ENCODE measurements at places on chromosomes 7 and 10.

DNA sequence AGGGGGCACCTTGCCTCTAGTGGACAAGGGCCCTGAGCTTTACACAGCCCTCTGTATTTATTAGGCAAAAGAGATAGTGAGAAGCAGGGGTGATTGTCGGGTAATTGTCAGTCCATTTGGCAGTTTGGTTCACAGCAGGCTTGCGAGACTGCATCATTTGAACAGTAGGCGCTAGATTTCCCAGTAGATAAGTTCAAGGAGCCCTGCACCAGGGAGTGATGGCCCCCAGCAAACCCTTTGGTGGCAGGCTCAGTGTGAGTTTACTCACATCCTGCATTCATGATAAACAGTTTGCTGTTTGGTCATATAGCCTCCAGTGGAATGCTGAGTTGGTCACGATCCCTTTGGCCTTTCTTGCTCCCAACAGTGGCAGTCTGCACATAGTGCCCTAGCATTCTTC, 59.4 kb downstream of the MARCHF5 start:
- no peak for DNase-seq

DNA sequence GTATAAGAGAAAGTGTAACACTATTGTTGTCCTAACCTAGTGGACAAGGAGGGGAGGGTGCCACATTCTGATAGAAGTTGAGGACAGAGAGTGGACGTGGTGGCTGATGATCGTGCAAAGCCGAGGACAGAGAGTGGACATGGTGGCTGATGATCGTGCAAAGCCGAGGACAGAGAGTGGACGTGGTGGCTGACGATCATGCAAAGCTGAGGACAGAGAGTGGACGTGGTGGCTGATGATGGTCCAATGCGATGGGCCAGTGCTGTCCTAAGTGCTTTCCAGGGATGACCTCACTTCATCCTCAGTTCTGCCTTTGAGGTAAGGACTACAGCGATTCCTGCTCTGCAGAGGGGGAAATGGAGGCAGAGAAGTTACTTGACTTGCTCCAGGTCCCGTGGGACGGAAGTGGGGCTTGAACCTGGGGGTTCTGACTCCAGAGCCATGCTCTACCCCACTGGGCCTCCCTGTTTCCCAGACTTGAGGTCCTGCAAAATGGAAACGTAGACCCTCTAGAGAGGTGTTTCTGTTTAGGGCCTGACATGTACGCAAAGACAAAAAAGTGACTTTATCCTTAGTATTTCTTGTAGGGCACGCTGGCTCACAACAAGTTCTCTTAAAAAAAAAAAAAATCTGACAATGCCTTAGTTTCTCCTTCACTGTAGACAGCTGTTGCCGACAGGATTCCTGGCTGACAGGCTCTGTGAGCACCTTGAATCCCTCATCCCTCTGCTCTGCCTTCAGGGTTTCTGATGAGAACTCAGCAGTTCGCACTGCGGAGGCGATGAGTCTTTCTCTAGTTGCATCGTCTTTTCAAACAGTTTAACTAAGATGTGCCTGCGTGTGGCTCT, 20.3 kb upstream of the NCAPG2 start:
- DNase-seq: no peak

GRCh38 chr10:100327007-100327717, 2.9 kb downstream of the PKD2L1 start:
- DNase-seq: no peak

DNA sequence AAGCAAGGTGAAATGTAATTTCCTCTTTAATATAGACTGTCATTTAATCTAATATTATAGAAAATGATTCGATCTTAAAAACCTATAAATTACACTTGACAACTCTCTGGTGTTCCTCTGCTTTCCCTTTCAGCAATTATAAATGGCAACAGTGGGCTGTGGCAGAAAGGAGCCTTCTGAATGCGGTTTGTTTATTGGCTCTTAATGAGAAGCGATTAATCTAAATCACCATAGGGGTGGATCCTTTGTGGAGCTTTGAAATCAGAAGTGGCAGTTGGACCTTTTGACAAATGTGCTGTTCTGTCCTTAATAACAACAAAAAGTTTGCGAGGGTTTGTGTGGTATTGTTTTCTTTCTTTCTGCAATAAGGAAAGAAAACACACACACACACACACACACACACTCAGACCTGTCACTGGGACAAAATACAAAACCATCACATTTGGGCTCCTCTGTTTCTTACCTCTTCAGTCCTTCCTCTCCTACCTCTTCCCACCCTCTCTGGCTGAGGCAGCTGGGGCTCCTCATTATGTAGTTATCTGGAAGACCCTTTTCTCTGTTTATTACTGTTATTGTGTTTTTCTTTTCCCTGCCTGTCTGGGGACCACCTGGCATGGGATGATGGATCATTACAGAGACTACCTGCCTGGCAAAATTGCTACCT, 316.2 kb downstream of the SORCS3 start:
- DNase-seq: no peak

DNA sequence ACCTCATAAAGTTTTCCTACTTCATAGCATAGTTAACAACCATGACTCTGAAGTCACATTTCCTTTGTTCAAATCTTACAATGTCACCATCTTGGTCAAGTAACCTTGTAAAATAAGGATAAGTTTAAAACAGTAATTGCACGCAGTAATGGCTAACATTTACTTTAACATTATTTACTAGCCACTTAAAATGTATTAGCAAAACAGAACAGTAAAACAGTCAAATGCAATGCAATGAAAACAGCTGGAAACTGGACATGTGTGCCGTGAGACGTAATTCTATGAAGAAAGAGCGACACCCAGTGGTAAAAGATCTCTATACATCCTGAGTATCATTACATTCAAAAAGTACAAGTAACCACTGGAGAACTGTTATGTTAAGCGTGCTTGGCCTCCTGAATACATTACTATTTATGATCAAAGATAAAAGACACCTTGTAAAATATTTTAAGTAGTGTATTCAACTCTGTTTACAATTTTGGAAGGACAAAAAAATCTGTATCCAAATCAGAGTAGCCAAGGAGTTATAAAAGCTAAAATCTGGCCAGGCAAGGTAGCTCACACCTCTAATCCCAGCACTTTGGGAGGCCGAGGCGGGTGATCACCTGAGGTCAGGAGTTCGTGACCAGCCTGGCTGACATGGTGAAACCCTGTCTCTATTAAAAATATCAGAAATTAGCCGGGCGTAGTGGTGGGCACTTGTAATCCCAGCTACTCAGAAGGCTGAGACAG, 27.2 kb downstream of the ATE1 start:
- DNase-seq: peak; percentile 58

GRCh38 chr10:75048669-75049098, 62.8 kb upstream of the SAMD8 start:
- no peak for DNase-seq

DNA sequence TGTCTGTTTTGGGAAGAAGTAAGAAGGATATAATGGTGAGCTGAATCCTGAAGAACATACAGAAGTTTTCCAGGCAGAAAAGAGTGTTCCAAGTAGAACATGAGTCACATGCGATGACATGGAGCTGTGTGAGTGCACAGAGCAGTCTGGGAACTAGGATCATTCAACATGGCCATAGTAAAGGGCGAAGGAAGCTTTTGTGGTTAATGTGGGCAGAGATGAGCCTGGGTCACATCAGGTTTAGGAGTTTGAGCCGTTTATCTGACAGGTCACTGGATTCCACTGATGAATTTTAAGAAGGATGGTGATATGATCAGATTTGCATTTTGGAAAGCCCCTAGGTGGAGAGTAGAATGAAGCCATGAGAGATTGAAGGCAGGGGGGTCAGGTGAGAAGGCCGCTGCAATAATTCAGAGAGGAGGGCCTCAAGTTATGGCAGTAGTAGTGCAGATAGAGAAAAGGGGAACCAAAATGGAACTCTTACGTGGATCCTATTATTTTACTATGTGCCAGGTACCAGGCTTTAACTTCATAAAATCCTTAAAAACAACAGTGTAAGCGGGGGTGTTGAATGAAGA, 171.3 kb downstream of the RNLS start:
- peak; percentile 42 for DNase-seq

DNA sequence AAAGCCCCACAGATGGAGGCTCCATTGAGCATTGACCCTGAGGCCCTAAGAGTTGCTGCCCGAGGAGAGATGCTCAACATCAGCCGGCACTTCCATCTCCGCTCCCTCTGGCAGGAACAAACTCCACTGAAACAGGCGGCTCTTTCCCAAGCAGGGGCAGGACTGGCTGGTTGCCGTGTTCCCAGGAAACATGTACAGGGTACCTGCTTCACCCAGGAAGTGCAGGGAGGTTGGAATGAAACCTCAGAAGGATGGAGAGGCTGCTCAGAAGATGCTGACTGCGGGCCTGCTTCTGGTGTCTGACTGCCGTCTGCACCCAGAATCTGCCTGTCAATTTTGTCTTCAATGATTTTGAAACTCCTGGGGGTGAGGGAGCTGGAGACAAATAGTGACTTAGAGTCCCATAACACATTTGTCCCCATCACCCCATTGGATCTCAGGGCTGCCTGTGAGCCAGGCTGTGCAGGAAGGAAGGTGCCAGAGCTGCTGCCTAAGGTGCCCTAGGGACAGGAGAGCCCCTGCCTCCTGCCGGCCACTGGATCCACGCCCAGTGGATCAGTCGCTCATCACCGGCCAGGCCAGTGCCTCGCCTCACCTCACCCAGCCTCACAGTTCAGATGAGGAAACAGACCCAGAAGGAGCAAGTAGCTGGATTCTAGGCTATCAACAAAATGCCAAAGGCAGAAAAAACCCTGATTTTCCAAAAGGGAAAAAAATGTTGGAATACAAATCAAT, 237.3 kb downstream of the PTPRN2 start:
- DNase-seq: no peak

DNA sequence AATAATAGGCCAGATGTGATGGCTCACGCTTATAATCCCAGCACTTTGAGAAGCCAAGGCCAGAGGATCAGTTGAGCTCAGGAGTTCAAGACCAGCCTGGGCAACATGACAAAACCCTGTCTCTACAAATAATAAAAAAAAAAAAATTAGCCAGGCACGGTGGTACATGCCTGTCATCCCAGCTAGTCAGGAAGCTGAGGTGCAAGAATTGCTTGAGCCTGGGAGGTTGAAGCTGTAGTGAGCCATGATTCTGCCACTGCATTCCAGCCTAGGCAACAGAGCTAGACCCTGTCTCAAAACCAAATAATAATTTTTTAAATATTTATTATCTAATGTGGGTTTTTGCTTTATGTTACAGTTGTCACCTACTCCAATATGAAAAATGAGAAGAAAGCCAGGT, 178.9 kb downstream of the ADK start:
- peak; percentile 60 for DNase-seq

- DNase-seq: peak; percentile 33
These were observed 70.1 kb upstream of the EEPD1 start for GRCh38 chr7:36082910-36083309.

- DNase-seq: no peak
These were observed 240.1 kb downstream of the THSD7A start for GRCh38 chr7:11591943-11592342.

- peak; percentile 84 for DNase-seq
These were observed 82.3 kb upstream of the GPR26 start for GRCh38 chr10:123583639-123584418.

GRCh38 chr7:129828989-129829736, 123.6 kb downstream of the UBE2H start:
- no peak for DNase-seq

DNA sequence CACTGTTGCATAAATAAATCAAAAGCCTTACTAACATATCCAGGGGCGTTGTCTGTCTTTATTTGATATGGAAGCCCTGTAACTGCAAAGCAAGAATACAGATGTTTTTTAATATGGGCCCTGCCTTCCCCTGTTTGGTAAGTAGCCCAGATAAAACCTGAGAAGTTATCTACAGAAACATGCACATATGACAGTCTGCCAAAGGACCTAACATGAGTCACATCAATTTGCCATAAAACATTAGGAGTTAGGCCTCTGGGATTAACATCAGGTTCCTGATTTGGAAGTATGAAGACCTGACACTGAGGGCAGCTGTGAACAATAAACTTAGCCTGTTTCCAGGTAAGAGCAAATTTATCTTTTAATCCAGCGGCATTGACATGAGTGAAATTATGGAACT, 1588.8 kb downstream of the REEP3 start:
- no peak for DNase-seq

DNA sequence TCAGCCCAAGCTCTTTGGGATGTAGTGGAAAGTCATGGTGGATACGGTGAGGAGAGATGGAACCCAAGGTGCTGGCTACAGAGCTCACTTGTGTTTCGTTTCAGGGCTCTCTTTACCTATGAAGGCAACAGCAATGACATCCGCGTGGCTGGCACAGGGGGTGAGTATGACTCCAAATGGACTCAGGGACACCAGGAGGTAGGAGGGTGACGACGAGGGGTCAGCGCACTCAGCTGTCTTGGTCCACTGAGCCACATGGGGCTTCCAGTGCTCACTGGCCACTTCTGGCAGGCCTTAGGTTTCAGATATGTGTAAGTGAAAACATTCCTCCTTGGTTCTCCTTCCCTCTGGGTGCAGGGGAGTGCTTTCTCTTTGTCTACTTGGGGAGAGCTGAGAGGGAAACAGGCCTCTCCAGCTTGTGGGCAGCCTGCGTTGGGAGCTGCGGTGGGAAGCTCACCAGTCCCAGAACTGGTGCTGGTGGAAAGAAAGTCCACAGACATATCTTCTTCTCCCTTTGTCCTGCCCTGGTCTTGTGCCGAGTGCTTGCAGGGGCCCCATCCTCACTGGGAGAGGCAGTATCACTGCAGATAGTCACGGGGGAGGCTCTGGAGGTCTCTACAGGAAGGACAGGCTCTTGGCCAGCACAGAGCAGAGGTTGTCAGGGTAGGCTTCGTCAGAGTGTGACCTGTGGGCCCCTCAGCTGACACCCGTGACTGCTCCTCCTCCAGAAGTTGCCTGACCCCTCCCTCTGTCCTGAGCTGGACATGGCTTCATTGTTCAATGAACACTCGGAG, 5.8 kb downstream of the DBNL start:
- DNase-seq: no peak

DNA sequence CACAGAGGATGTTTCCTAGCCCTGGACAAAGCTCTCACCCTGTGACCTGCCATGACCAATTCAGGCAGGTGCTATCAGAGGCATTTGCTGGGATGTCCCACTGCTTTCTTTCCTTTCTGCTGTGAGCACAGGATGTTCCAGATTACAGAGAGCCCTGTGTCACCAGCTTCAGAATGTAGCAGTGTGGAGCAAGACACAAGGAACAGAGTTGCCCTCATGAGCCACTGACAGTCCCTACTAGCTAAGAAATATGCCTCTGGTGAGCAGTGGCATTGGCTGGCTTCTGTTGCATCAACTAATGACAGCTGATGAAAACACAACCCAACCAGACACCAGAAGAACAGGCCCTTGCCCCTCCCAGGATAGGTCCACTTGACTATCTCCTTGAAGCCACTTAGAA, 337.2 kb downstream of the TNS3 start:
- no peak for DNase-seq

- no peak for DNase-seq
These were observed 12.4 kb upstream of the TNKS2 start for GRCh38 chr10:91785830-91786229.

DNA sequence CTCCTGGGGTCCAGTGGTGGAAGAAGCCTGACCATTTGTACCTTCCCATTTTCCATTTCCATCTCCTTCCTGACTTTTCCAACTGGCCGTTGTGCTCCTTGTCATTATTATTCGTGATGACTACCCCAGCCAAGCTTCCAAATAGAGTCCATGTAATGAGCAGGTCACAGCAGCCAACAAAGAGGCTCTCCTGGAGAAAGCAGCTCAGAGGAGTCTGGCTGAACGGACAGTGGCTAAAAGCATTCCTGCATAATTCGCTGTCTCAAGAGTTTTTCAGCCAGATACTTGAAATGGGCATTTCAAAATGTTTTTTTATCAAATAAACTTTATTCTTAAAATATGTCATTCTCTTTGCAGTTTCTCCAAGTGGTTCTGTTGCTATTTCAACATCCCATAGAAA, 458.6 kb downstream of the INHBA start:
- DNase-seq: no peak
